Karpas-422 (cell line): ENCODE measurements at places on chromosomes 2 and 18. TPM values are rescaled to one million over a fixed set of nuclear protein-coding genes. Genes with fewer than 3 reads are reported as not detected.

IWS1 gene
- 22.7 and 38.3 TPM in 2 replicates for total RNA-seq

C2orf78 gene
- total RNA-seq = not detected in 2 replicates

CROCC2 gene
- total RNA-seq = not detected in 2 replicates

ACADL gene
- total RNA-seq = not detected in 2 replicates

PLCL1 gene
- total RNA-seq = not detected in 2 replicates

PTRHD1 gene
- 14.4 and 19.8 TPM in 2 replicates for total RNA-seq

DHRS9 gene
- total RNA-seq = 0.40 and 2.1 TPM in 2 replicates

HOXD8 gene
- total RNA-seq = not detected in 2 replicates

CDH7 gene
- 0.14 TPM in 1 of 2 replicates, not detected in the other for total RNA-seq

RASGRP3 gene
- 15.3 and 19.3 TPM in 2 replicates for total RNA-seq

CREG2 gene
- not detected in 2 replicates for total RNA-seq

DNA sequence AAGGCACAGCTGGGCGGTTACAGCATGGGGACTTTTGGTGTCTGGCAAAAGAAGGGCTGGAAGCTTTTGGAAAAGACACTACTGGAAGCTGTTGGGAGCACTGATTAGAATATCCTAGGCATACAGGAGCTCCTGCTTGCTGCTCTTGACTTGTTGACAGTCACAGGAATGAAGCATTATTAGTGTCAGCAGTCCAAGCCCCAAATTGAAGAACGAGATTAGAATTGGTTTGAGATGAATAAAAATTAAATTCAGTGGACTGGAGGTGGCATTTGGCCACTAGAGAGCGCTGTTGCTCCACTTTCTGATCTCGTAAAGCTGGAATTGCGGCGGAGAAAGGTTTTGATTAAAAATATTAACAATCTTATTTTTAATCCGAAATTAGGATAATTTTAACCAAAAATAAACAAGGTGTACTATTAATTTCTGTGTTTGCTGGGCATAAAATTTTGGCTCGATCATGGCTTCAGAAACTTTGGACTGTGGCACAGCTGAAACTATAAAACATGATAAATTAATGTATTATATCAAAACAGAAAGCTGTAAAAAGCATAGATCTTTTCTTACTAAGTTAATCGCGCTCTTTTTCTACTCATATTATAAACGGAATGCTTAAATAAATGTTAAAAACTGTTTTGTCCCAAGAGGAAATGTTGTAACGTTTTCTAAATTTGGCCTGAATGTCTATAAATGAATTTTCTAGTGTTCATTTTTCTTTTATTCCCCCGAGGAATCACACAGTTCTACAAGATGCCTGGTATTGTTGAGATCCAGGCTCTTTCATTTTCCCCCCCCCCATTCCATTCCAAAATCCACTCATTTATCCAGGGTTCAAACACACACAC lies 2.4 kb upstream of the HOXD8 start:
- DNase-seq = peak; percentile 89

- no peak for DNase-seq
Measured at GRCh38 chr2:2904721-2905350, 472.8 kb downstream of the EIPR1 start.

DNA sequence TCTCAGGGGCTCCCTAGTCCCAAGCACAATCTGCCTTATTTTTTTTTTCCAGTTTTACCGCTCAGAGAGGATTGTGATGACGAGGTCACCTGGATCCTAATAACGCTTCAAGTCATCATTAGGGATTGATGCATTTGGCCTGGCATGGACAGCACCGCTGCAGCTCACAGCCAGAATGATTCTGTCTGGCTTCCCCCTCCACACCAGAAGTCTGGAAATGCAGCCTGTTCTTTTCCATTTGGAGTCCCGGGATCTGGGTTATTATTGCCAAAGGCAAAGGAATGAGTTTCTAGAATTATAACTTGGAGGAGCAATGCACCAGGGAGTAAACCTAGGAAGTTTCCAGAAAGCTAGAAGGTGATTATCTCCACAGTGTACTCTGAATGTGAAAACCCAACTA lies 81.1 kb upstream of the TAF1B start:
- DNase-seq = no peak

DNA sequence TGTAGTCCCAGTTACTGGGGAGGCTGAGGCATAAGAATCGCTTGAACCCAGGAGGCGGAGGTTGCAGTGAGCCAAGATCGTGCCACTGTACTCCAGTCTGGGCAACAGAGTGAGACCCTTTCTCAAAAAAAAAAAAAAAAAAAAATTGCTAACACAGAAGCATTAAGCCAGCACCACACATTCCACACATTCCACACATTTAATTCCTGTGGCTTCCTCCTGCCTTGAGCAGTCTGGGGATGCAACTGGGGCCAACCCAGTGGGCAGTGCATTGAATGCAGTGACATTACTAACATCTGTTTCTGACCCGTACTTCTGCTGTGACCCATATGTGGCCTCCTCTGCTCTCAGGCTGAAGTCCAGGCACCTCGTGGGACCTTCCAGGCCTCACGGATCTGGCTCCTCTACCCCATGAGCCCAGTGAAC lies 107.0 kb downstream of the BCL2L11 start:
- DNase-seq = no peak

- DNase-seq = no peak
Measured at GRCh38 chr18:68667121-68667520, 47.8 kb downstream of the TMX3 start.

DNA sequence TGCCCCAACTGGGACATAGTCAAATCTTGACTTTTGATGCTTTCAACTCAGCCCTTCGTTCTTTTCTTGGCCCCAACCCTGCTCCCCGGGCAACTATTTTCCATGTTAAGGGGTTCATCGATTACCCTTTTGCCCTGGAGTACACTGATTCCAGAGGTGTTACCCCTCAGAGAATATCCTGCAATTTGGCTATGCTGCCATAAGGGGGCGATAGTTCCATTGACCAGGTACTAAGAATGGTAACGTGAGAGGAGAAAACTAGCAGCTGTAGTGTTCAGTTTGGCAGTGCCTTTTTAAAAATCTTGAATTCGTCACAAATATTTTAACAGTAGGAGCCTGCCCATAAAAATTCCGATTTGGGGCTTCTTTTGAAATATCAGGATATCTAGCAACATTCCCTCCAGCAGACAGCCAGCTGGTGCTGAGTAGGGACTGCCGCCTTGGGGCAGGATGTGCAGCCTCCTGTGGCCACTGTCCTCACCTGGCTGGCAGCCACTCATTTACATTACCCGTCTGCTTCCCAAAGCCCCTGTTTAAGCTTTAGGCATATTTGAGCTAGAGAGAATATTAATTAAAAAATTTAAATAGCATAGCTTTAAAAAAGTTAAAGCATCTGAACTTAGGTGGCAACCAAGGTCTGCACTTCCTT lies 146.3 kb upstream of the SKOR2 start:
- DNase-seq = peak; percentile 80

- DNase-seq = no peak
Measured at GRCh38 chr2:171389780-171390179, 44.0 kb downstream of the METTL8 start.

DNA sequence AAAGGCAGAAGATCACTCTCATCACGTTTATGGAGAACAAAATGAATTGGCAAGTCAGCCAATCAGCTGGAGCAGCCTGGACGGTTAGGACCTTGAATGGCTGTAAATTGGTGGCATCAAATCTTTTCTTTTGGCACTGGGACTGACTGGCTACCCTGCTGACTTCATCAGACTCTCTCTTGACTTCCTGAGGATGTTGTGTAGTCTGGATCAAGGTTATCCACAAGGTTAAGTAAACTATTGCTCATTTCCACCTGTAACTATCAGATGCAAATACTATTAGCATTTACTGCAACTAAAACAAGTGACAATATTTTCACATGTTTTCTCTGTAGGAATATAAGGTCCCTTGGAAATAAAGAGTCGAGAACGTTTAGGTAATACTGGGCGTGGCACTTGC lies 134.3 kb upstream of the RASGRP3 start:
- DNase-seq = no peak

GRCh38 chr2:85890522-85891176 lies 1.9 kb upstream of the ST3GAL5 start:
- no peak for DNase-seq

DNA sequence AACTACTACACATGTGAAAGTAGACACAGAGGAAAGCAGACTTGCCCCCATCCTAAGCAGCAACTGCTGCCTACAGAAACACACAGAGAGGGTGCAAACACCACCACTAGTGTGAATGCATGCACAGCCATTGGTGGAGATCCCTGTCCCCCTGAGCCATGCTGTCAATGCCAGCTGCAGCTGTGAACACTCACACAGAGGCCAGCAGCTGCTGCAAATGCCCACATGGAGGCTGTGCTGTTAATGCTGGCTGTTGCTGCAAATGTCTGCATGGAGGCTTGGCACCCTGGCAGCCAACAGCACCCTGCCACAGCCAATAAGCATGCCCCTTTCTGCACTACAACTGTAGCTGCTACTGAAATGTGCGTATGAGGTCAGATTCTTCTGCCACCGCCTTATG lies 355.0 kb downstream of the LNPK start:
- DNase-seq = no peak

- no peak for DNase-seq
Measured at GRCh38 chr2:235829726-235830125, 335.9 kb downstream of the AGAP1 start.

DNA sequence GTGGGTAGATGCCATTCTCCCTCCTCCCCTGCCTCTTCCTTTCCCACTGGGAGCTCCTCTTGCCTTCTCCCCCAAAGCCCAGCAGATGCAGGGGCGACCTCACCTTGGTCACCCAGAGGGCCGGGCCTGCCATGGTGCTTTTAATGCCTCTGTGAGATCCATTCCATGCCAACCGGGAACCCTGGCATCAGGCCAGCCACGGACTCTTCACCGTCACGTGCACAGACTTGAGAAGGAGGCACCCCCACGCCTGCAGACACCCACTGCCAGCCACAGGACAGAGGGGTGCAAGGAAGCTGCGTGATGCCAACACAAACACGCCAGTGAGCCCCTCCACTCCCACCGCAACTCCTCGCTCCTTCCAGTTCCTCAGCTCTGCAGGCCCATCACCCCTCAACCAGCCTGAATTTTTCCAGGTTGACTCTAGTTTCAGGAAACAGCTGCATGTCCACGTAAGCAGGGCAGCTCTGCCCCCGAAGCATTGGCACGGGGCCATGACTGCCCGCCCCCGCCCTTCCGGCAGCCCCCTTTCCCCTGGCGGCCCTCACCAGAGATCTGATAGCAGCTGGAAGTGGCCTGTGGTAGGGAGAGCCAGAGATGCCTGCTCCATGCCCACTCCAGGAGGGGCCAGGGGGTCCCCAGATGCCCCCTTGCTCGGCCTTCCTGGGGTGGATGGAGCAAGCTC lies 50.8 kb downstream of the DNMT3A start:
- DNase-seq = no peak

- no peak for DNase-seq
Measured at GRCh38 chr2:212402316-212402715, 136.3 kb downstream of the ERBB4 start.

DNA sequence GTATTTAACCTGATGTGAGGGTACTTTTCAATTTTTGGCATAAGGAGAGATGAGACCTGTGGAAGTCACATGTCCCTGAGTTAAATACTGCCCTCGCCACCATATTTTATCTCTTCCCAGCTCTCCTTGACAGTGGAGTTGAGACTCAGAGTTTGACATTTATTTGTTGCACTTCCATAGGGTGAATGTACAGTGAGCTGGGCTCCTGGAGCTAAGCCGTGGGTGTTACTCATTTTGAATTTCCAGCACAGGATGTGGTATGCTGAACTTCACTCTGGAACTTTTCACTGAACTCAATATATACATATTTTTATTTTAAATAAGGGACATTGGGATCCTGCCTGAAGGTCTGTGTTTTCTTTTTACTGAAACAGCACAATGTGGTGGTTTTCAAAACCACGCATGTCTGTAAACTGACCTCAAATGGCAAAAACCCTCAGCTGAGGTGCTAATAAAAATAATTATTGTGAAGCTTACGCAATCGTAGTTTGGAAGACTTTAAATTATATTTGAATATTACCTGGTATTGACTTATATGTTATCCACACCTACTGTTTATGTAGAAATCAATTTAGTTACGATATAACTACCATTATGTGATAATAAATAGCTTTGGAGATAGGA lies 12.1 kb downstream of the RNF144A start:
- DNase-seq = no peak

DNA sequence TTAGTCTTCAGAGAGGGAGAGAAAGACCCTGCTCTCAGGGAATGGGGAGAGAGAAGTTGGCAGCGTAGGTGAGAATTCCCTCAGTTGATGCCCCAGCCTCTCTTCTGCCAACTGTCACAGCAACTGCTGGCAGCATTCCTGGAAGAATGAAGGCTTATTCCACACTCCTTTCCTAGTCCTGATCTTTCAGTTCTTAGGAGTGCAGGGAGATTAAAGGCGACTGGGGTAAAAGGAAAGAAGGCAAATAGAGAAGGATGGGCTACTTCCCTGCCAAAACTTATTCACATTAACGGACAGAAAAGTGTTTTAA lies 65.9 kb upstream of the ACAA2 start:
- DNase-seq = no peak

DNA sequence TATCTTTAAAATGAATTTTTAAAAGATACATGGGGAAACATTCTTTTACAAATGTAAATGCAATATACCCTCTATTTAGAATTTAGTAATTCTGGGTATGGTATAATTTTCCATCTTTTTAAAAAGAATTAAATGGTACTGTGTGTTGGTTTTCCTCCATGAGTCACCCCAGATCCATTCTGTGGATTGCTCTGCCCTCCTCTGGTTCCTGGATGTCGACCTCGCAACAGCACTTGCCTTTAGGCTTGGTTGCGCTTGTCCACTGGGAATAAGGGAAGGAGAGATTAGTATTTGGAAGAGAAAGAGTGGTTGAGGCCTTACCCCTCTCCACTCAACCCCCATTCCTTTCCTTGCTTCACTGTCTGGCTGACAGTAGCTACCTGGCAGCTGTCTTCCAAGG lies 90.4 kb downstream of the FTCDNL1 start:
- no peak for DNase-seq

DNA sequence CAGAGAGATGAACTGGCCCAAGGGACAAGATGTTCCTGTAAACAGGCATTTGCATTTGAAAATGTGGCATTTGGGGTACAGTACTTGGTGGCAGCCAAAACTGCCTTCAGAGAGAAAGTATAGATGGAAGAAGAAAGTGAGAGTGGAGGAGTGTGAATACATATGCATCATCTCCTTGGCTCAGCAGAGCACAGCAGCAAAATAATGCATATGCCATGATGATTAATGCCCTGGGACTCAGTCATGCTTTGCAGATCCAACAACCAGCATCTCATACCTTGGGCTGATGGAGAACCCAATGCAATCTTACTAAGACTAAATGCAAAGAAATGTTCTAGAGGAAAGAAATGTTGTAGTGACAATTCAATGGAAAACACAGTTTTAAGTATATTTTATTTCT lies 29.7 kb upstream of the CYTIP start:
- DNase-seq = no peak

GRCh38 chr2:33145459-33145858 lies 198.7 kb downstream of the LTBP1 start:
- DNase-seq = no peak

- no peak for DNase-seq
Measured at GRCh38 chr2:65864619-65865018, 432.2 kb upstream of the SPRED2 start.

- DNase-seq = no peak
Measured at GRCh38 chr2:101463911-101464641, 10.8 kb downstream of the RFX8 start.

DNA sequence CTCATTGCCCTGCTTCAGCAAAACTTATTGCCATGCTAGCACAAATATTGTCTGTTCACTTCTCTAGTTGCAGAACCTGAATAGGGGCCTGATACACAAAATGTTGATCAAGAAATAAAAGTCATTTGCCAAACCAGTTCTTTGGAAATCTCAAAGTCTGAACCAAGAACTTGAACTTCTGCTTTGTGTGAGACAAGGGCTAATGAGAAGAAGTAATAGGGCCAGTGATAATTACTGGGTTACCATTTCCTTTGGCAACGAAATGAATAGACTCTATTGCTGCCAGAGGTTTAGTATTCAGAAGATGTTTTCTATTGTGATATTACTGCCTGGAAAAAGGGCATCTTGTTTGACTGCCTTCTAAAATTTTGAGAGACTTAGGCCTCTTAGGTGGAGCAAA lies 35.0 kb downstream of the TMEFF2 start:
- no peak for DNase-seq
